H4 (cell line): ENCODE measurements at places on chromosomes 1 and 21.
A peak's percentile ranks its signal among the peaks of the same experiment; 100 is the strongest.

GRCh38 chr1:42172381-42173133 is 8.0 kb upstream of the GUCA2A start:
- no peak for DNase-seq

- DNase-seq = no peak
These were observed 54.7 kb downstream of the MAP3K7CL start for GRCh38 chr21:29185172-29185571.

DNA sequence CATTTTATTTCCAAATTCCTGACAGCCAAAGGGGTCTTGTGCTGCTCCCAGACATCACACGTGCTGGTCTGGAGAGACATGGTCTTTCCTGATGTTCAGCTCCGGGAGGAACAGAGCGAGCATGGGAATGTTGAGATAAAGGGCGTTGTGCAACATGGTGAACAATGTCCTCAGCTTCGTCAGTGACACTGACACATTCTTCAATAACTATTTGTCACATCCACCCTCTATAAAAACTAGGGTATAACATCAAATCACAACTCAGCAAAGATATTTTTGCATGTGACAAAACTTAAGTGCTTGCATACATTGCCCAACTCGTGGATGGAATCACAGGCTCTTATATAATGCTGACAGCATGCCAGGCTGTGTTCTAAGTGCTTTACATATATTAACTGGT is 42.4 kb upstream of the GRHL3 start:
- no peak for DNase-seq

DNA sequence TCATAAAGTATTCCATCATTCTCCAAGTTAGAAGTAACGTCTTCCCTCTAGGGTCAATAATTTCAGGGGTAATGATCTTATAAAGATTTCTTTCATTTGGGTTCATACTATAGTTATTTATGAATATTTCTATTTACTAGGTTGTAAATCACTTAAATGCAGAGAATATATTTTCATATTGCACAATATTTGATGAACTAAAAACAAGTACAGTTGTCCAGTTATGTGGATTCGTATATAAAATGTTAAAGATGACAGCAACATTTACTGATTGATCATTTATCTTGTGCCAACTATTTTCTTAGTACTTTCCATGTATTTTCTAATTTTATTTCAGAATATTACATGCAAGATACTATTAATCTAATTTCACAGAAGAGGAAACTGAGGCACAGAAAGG is 220.3 kb upstream of the TNR start:
- no peak for DNase-seq

DNA sequence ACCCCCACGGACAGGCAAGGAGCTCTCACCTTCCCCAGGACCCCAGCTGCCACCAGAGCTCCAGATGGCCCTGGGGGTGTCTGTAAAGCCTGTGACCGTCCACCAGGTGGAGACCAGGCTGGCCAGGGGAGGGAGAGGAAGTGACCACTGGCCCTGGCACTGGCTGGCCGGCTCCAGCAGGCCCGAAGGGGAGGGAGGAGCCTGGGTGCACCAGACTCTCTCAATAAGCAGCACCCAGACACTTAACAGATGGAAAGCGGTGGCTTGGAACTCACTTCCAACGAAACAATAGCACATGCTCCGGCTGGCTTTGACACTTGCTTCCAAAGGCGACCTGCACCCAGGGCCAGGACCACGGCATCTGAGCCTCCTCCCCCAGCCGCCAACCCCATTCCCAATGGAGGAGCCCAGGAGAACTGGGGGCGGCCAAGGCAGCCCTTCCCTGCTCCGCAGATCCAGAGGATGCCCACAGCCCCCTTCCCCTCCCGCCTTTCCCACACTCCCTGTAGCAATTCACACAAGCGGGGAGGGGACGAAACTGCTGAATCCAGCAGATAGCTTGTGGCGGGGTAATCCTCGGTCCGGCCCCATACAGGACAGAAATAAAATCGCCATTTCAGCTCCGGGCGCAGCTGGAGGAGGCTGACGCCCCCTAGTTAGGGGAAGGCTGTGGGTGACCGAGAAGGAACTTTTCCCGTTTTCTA is 742 bp upstream of the PDE9A start:
- DNase-seq = peak; percentile 49

DNA sequence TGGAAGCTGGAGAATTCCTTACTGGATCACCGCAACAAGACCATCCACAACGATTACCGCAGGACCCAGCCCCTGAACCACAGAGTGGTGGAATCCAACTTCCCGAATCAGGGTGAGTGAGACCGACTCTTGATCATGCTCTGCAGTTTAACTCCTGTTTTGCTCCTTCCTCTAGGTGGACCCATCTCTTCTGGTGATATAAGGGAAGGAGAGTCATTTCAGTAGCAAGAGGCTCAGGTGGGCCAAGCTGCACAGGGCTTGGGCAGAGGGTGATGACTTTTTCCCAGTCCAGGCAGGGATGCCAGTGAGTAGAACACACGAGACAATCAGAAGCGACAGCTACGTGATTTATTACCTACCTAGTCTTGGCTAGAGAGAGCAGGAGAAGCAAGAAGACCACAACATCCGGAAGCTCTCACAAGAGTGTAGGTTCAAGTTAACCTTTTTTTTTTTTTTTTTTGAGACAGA is 25.2 kb downstream of the CA6 start:
- DNase-seq = no peak

- no peak for DNase-seq
These were observed 6.3 kb downstream of the HMGCS2 start for GRCh38 chr1:119762409-119762808.

DNA sequence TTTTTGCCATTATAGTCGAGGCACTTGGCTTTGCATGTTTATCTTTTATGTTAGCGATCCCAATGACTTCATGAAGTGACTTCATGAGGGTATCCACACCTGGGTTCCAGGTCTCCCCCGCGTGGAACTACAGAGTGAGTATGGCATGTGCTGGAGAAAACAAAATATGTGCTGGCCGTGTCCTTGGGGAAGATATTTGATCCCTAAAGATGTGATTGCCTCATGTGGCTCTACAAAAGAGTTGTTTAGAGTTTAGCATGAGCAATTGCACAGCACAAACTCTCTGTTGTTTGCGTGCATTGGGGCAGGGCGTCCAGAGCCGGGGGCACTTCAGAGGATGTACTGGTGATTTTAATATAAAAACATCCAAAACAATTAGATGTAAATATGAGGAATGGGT is 4.8 kb downstream of the IL10RB start:
- DNase-seq = no peak

- no peak for DNase-seq
These were observed 112.9 kb downstream of the MAB21L3 start for GRCh38 chr1:116224111-116224510.

- no peak for DNase-seq
These were observed at the start of gene TNFAIP8L2 for GRCh38 chr1:151156515-151156819. TNFAIP8L2 (plus strand) TSS chr1:151156649; CDS start chr1:151158698, 2,049 bp downstream.

DNA sequence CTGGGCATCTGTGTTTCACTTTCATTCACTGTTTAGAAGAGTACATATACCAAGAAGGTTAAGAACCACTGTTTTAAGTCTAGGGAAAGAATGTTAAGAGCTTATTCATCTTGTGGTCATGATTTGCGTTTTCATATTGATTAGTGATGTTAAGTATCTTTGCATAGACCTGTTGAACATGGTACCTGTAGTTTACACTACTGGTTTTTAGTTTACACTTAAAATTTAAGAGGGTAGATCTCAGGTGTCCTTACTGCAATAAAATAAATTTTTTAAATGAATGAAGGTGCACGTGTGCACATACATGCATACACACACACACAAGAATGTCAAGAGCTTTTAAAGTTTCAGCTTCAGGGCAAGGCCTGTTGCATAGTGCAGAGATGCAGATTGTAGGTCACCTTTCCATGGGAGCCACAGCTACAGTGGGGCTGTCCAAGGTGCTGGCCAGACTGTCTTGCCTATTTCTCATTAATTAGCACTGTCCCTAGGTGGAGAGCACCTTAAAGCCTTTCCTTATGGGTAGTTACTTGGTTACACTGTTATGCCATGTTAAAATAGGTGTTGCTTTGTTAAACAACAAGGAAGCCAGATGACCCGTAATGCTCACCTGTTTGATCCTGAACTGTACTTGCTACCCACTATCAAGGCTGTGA is 543.0 kb upstream of the DAB1 start:
- no peak for DNase-seq

DNA sequence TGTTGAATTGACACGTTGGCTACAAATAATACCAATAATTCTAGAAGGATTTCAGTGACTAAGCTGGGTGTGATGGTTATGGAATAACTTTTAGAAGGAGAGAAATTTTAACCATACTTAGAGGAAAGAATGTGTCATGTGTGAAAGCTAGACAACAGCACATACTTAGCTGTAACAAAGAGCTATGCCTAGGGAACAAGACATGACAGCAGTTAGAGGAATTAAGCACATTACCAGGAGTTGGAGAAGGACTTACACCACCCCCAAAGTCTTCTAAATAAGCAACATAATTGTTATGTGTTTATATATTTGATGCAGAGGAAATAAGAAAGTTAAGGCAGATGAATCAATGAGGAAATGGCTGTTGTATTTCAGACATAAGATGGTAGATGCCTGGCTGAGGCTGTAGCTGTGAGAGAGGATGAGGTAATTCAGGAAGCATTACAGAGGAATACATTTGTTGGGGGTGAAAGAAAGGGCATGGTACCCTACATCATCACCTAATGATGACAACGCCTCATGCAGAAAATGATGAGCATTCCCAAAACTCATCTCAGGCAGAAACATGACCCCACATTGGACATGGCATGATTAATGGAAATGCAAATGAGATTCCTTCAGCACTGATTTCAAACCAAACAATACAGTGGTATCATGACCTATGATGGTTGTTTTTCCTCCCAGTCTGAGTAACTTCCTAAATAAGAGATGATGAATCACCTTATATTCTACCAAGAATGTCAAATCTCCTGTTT is 211.5 kb downstream of the LHX8 start:
- DNase-seq = peak; percentile 2

DNA sequence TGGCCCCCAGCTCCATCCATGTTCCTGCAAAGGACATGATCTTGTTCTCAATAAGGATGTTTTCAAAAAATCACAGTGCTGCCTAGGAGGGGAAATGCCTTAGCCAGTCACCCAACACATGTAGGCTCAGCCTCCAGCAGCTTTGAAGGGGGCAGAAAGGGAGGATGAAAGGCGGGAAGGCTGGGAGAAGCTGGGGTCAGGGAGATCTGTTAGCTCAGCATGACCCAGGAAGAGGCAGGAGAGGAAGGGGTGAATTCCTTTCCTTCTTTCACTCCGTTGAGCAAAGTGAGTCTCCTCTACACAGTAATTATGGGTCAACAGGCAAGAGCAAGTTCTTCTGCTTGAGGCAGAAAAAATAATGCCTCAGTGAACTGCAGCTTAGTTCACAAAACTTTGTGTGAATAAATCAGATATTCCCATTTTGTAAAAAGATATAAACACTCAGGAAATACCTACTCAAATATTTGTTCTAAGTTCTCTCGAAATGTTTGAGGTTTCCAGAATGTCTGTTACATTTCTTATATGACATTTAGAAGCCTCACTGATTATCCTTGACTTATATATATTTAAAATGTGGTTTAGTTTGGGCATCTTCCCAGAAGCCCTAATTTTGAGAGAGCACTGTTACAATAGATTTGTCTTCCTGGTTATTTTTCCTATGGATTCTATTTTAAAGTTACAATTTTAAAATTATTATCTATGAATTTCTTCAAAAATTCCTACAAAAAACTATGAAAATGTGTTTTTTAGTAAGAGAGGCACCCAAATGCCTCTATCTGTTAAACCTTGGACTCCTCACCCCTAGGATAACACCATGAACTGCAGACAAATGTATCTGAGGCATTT is 116.8 kb downstream of the KCNJ6 start:
- no peak for DNase-seq

DNA sequence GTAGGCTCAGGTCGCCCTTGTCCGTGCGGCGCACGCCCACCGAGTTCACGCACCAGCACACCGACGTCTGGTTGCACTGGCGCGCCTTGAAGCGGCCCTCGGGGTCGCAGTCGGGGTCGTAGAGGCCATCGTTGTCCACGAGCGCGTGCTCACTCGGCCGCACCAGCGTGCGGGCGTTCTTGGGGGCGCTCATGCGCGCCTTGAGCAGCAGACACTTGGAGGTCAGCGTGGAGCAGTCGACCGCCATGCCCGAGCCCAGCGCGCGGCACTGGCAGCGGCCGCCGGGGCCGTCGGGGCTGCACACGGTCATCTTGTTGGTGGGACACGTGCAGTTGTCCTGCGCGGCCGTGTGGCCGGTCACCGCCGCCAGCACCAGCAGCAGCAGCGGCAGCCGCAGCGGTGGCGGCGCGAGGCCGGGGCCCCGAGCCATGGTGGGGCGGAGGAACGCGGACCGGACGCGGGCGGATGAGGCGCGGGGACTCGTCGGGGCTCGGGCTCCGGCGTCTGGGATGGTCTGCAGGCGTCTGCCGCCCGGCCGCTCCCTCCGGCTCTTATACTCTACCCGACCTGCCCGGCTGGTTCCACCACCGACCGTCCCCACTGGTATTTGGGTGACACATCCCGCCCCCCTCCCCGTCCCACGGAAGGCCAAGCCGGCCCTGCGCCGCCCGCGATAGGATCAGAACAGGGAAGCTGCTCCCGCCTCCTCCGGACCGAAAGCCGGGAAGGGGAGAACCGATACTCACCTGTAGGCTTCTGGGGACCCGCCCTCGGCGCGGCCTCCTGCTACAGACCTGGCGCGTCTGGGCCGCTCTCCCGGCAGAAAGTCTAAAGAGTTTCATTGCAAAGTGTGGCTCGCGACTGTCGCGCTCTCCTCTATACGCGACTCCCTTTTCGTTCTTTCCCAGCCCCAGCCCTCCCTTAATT is at the start of gene TACSTD2:
Gene TACSTD2, minus strand, starts transcription at position 526 of the 927 bp plus-strand sequence. Its CDS starts 96 bp downstream, at position 430.
- DNase-seq = no peak

DNA sequence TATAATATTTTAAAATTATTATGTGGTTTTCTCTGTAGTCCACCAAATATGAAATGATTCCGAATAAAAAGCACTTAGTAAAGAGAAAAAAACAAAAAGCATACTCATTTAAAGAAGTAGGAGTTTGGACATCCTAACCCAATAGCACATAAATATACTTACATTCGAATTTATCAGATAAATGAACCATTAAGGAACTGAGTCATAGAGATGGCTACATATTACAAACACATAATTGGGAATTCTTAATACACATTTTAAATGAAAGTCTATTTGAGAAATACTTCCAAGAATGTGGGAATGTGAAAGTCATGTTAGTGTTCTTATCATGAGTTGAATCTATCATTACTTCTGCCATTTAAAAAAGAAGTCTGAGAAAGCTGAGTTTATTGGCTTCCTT is 75.0 kb downstream of the USP24 start:
- no peak for DNase-seq

DNA sequence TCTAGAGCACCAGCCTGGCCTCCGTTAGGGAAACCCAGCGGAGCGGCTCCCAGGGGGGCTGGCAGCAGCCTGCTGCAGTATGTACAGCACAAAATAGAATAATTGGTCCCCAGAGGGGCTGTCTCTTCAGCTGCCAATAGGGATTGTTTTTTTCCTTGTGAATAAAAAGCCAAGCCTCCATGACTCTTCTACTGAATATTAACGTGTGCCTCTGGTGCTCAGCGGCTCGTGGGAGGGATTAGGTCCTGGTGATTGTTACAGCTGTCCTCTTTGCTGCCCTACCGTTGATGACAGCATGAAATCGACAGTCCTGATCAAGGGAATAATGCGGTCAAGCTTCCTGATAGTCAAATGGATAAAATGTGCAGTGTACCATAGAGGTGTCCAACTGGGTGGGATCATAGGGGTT is 190.7 kb upstream of the RUNX1 start:
- no peak for DNase-seq

GRCh38 chr1:41313661-41314131 is 47.5 kb upstream of the FOXO6 start:
- no peak for DNase-seq

- DNase-seq = no peak
These were observed 507.9 kb downstream of the PLA2G4A start for GRCh38 chr1:187336441-187337168.

GRCh38 chr1:93636712-93637111 is 44.9 kb downstream of the BCAR3 start:
- no peak for DNase-seq
